Left forelimb (tissue), 1 donor: ENCODE measurements at places on chromosomes 5 and 9.

DNA sequence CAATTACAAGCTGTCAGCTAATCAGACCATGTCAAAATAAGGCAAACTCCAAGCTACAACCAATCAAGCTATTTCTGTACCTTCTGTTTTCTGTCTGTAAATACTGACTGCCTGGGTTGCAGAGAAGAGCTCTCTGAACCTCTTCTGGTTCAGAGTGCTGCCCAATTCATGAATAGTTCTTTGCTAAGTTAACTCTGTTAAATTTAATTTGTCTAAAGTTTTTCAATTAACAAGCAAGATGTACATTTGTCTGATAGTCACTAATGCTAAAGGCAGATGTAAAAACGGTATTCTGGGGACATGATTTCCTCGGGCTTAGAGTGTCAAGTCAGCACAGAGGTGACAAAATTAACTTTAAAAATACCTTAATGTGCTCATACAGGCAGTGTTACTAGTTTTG, 408.3 kb upstream of the CLINT1 start:
- DNase-seq = no peak

GRCh38 chr9:104864675-104865104, 63.3 kb downstream of the ABCA1 start:
- DNase-seq = no peak

DNA sequence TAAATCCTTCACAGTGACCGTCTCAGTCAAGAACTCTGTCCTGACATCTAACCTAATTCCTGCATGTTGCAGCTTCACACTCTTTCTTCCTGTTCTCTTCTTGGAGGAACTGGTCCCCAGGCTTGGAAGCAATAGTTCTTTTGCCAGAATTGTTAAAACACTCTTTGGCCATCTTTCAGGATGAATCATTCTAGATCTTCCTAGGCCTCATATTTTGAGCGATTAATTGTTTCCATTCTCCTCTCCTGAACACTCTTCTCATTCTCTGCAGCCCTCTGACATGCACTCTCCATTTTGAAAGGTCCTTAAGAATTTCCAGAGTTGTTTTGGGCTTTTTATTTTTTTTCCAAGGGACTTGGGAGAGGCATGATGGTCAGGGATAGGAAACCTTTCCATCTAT, 85.8 kb downstream of the FAM114A2 start:
- no peak for DNase-seq

GRCh38 chr5:2904956-2905355, 153.5 kb upstream of the IRX2 start:
- DNase-seq = peak; percentile 40

DNA sequence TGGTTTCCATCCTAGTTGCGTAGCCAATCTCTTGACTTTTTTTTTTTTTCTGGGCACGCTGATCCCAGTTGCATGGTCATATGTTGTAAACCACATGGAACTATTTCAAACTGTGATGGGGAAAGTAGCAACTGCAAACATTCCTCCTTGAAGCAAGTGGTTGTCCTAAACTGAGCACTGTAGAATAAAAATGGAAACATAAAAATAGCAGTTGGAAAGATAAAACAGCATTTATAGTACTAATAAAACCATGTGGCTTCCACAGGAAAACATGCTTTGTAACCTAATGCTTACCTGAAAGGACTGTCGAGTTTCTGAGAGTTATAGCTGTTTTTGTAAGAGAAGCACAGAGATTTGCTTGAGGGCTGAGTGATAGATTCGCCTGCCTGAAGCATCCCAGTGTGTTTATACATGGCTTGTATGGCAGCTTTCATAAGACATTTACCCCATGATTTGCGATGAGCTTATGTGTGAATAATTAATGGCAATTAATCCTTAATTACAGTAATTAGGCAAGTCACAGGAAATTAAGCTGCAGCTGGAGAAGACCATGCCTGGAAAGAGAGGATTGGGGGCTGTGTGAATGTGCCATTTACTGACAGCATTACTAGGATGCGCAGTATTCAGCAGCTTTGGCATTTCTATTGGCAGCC, 136.5 kb downstream of the PBX3 start:
- DNase-seq = no peak

GRCh38 chr5:153534102-153534501, 43.6 kb downstream of the GRIA1 start:
- DNase-seq = no peak

GRCh38 chr5:142520885-142521284, 165.0 kb downstream of the FGF1 start:
- no peak for DNase-seq

- no peak for DNase-seq
These were observed 50.2 kb upstream of the DAB2IP start for GRCh38 chr9:121601194-121601593.

DNA sequence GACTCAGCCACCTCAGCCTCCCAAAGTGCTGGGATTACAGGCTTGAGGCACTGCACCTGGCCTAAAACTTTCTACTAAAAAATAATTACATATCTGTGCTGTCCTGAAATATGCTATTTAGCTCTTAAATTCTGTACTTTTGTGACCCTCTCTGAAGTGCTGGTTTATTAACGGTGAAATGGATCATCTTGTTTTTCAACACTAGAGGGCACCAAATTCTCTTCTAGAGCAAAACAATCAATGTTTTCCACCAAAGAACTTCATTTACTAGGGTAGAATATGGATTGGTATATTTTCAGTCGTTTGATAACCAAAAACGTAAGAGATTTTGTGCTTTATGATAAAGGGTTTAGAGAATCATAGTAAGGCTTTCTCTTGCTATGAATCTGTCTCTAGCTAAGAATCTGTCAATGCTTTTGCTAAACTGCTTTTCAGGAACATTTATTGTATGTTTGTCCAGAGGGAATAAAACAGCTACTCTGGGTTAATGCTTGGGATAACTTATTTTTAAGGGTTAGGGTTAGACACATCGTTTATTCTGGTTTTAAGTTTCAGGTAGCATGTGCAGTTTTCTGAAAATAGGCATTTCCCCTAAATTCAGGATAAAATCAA, 63.6 kb downstream of the RNF180 start:
- DNase-seq = no peak

DNA sequence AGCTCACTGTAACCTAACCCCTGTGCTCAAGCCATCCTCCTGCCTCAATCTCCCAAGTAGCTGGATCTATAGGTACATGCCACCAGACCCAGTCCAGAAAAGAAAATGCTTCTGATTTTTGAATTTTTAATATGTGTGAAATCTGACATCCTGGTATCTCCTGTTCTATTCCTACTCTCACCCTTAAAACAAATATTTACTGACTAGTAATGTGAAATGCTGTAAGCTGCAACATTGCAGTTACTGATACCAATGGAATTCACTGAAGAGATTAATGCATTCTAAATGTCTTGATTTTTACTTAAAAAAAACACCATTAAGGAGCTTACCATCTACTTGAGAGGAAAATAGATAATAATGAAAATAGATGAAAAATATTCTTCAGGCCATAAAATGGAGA, 162.7 kb upstream of the TSLP start:
- DNase-seq = no peak

DNA sequence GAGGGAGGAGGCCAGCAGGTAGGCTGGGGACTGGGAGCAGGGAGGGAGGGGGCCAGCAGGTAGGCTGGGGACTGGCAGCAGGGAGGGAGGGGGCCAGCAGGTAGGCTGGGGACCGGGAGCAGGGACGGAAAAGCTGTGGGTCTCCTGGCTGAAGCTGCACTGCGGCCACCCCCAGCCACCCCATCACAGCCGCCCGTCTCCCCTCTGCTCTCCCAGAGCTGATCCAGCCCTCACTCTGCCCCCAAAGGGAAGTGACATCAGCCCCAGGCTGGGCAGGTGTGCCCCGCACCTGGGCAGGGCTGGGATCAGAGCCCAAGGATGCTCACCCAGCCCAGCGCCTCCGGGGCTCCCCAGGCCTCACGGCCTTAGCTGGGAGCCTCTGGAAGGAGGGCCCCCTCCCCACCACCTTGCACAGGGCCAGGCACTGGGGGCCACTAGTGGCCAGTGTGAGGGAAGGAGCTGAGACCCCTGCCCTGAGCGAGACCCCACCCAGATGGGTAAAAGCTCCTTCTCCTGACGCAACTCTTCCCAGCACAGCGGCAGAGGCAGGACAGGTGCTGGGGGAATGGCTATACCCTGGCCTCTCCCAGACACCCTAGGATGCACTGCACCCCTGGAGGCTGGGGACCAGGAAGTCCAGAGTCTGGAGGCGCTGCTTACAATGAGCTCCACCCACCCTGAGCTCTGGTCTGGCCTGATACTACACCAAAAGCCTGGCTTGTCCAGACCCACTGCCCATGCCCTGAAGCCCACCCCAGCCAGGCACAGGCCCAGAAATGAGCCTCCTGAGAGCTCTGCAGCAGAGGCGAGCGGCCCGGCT, 11.6 kb downstream of the AGPAT2 start:
- DNase-seq = no peak

- DNase-seq = no peak
These were observed 40.7 kb downstream of the AHRR start for GRCh38 chr5:362189-362588.

DNA sequence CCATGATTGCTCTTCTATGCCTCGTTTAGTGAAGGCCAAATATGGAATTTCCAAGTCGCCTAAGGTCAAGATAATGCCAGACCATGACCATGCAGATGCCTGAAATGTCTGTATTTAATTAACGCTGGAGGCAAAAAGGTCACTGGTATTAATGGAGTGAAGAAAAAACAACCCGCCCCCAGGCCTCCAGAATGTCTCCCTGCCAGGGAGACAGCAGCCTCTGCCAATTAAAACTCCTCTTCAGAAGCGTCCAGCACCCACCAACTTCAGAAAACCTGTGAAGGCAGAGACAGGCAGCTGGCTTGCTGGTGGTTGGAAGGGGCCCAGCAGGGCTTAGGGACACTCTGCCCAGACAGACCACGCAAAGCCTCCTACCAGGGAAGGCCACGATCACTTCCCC, 94.4 kb downstream of the VAV2 start:
- DNase-seq = no peak

GRCh38 chr9:110186254-110186653, 21.7 kb downstream of the C9orf152 start:
- DNase-seq = no peak

DNA sequence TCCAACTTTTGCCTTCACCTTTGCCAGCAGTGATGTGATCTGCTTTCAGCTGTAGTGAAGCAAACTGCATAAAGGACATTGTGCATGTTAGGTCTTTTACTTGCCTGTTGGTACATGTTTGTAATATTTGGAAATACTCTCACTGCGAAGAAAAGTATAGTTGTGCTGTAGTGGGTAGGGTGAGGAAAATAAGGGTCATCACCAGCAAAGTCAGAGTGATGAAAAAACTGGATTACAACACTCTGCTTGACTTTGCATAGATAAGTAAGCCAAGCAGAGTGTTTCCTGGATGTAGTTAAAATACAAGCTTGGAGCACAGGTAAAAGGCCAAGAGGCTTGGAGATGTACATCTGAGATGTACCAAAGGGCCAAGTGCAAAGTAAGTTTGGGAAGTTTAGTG, 16.7 kb downstream of the TGFBR1 start:
- no peak for DNase-seq

DNA sequence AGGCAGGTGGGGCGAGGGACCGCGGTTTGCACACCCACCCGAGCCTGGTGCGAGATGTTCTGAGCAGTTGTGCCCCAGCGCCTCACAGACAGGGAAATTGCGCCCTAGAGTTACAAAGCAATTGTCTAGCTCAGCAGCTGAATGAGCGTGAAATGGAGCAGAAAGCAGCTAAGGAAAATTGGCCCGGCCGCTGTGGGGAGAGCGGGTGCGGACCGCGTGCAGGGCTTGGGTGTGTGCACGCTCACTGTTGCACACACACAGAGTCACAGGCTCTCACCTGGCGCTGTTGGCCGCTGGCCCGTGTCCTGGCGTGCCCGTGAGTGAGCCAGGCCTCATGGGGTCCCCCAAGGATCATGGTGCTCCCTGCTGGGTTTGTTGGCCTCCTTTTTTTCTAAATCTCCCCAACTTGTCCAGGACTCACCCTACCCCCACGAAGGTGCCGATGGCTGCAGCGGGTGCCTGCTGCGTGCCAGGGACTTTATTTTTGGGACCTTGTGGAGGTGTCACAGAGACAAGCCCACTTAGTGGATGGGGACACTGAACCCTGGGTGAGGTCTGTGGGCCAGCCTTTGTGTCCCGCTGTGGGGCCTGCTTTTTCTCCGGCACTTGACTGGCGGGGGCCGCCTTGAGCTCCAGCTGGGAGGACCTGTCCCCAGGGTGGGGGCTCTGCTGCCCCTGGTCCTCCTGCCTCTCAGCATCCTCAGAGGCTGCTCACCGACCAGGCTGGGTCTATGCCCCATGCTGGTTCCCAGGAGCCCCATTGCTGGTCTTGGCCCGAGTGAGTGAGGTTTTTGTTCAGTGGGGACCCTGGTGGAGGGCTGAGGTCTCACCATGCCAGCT, 5.2 kb downstream of the RXRA start:
- no peak for DNase-seq

GRCh38 chr5:6606884-6607558, 25.8 kb downstream of the NSUN2 start:
- DNase-seq = no peak

DNA sequence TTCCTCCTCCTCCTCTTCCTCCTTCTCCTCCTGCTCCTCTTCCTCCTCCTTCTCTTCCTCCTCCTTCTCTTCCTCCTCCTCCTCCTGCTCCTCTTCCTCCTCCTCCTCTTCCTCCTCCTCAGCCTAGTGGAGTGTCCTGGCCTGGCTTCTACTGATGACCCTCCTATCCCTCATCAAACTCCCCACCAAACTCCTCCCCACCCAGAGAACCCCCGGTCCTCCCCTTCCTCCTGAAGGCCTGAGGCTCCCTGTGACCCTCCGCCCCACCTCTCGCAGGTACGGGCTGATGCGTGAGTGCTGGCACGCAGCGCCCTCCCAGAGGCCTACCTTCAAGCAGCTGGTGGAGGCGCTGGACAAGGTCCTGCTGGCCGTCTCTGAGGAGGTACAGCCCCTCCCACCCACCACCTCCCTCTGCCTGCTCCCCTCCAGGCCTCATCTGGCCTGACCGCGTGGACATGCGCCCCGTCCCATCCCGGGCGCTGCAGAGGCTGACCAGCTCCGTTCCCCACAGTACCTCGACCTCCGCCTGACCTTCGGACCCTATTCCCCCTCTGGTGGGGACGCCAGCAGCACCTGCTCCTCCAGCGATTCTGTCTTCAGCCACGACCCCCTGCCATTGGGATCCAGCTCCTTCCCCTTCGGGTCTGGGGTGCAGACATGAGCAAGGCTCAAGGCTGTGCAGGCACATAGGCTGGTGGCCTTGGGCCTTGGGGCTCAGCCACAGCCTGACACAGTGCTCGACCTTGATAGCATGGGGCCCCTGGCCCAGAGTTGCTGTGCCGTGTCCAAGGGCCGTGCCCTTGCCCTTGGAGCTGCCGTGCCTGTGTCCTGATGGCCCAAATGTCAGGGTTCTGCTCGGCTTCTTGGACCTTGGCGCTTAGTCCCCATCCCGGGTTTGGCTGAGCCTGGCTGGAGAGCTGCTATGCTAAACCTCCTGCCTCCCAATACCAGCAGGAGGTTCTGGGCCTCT, 10.6 kb downstream of the FGFR4 start:
- no peak for DNase-seq

DNA sequence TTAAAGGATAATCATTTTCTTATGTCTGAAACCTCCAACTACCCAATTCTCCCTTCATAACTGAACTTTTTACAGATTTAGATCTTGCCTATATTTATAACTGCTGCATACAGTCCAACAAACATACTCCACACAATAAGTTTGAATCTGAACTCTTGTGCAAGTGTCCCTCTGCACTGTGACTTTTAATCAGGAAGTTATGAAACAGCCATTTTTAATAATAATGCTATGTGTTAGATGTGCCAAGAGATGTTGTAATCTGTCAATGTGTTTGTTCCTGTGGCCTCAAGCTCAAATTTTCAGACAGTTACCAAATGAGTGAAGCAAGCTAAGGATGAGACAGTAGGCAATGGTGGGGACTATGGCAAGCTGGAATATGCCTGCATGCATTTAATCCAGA, 57.6 kb upstream of the MTAP start:
- DNase-seq = no peak

GRCh38 chr9:76764138-76764537, at the start of gene PCA3:
Gene PCA3 (plus strand): TSS chr9:76764438.
- no peak for DNase-seq
